Body of pancreas (tissue), 4 donors: ENCODE measurements at places on chromosomes 7 and 10. TPM values are rescaled to one million over a fixed set of nuclear protein-coding genes. Genes with fewer than 3 reads are reported as not detected.
A peak's percentile ranks its signal among the peaks of the same experiment; 100 is the strongest.

TMEM225B gene
- total RNA-seq: 0.52 TPM

LIPM gene
- not detected for total RNA-seq

GRM3 gene
- not detected for total RNA-seq

TRIM50 gene
- total RNA-seq: 22.3 TPM

ADAMTS14 gene
- 0.33 TPM for total RNA-seq

PAPOLB gene
- total RNA-seq: not detected

LAMB4 gene
- total RNA-seq: 2.0 TPM

ACTL6B gene
- total RNA-seq: 0.52 TPM

GHRHR gene
- total RNA-seq: not detected

CFAP69 gene
- 26.4 TPM for total RNA-seq

CALML3 gene
- not detected for total RNA-seq

MUC12 gene
- total RNA-seq: not detected

NEUROD6 gene
- not detected for total RNA-seq

MAT1A gene
- total RNA-seq: 11.9 TPM

MRLN gene
- not detected for total RNA-seq

INHBA gene
- 0.52 TPM for total RNA-seq

C10orf95 gene
- 0.66 TPM for total RNA-seq

CCDC71L gene
- total RNA-seq: 8.6 TPM

ATOH7 gene
- total RNA-seq: not detected

TMEM236 gene
- 0.52 TPM for total RNA-seq

DNA sequence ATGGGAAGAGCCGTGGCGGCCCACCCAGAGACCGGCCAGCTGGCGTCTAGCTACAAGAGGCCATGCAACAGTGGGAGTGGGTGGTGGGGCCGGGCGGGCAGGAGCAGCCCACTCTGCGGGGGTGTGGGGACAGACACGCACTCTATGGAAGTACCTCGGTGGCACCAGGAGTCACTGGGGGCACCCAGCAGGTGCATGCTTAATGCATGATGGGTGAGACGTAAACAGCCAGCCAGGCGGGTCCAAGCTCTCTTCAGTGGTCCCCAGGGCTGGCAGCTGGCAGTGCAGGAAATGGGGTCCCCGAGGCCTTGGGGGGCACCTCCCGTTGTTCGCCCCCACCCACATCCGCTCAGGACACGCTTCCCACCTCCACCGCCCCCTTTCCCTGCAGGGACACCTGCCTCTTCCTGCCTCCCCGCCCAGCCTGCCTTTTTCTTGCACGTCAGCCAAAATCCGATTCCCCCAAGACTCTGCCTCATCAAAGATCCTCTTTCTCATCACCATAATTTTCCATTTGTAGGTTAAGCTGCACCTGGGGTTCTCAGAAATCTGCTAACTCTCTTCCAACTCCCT is 22.6 kb upstream of the PSMG3 start:
- DNase-seq: no peak

GRCh38 chr10:60236869-60237524 is 152.7 kb downstream of the ANK3 start:
- DNase-seq: no peak

- DNase-seq: peak; percentile 21
Measured at GRCh38 chr10:51368943-51369342, 294.7 kb downstream of the PRKG1 start.

DNA sequence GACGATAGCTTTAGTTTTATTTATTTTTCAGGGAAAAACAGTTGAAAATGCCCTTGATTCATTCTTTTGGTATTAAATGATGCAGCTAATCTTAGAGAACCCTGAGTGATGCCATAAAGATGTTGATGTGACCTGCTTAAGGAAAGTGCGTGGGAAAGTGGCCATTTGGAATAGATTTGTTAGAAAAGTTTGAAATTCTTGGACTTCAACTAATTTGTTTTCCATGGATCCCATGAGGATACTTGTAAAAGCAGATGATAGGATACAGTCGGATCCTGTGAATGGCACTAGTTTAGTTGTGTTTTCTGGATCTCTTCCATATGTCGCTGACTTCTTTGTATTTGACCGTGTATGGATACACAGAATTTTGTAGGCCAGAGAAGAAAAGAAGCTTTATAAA is 69.0 kb downstream of the SEPTIN7 start:
- DNase-seq: no peak

GRCh38 chr7:138900035-138900828 is 81.0 kb downstream of the KIAA1549 start:
- no peak for DNase-seq

DNA sequence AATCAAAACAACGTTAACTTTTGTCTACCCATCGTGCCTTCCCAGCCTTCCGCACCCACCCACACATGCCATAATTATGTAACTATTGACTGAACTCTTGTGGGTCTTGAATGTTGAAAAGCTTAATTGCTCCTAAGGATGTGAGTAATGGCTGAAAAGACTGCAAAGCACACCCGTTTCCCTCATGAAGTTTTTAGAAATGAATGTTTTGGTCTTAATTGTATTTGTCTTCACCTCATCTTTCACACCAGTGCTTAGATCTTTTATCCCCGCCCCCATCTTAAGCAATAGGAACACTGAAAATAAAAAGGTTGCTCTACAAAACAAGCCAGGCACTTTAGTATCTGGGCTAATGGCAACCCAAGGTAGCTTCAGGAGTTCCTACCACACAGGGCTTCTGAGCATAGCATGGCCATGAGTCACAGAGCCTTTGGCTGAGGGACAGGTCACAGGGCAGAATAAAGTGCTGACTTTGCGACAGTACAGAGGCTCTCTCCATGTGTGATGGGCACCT is 690.5 kb downstream of the PARD3 start:
- no peak for DNase-seq

DNA sequence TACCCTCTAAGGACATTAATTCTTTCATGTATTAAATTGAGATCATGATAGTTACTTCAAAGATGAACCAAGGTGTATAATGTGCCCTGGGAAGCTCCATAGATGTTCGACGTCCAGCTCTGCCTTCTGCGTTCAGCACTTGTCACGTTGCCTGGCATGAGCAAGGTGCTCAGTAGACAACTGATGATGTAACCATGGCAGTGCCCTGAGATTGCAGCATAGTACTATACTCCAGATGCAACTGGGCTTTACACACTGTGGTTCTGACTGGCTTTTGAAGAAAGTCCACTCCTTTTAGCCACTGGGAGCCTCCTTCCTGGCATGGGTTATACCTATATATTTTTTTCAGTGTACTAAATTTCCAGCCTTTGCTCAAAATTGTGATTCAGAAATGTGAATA is 355.8 kb upstream of the SORCS1 start:
- no peak for DNase-seq

DNA sequence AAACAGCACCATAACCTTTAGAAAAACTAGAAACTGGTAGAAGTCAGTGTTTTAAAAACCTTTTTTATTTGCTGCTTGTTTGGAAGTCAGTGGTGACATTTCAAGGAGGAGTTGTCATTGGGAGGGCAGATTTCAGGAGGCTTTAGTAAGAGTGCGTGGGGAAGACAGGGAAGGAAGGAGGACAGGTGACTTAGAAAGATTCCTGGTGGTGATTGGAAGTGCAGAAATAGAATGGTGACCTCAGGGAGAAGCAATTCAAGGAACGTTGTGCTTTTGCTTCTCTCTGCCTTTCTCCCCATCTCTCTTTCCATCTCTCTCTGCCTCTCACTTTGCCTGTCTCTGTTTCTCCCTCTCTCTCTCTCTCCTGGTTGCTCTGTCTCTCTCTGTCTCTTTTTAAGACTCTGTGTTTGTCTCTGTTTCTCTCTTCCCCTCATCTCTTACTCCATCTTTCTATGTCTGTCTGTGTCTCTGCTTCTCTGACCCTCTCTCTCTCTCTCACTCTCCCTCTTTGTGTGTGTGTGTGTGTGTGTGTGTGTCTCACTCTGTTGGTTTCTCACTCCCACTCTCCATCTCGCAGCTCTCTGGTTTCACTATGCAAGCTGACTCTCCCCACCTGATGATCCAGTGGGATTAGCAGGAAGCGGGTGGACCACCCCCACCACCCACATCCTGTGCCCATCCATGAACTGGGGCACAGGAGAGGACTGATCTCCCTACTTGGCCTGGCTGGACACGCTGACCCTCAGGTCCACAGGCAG is 10.9 kb upstream of the PFKP start:
- no peak for DNase-seq

- no peak for DNase-seq
Measured at GRCh38 chr7:108291791-108292440, 161.8 kb upstream of the LAMB4 start.

DNA sequence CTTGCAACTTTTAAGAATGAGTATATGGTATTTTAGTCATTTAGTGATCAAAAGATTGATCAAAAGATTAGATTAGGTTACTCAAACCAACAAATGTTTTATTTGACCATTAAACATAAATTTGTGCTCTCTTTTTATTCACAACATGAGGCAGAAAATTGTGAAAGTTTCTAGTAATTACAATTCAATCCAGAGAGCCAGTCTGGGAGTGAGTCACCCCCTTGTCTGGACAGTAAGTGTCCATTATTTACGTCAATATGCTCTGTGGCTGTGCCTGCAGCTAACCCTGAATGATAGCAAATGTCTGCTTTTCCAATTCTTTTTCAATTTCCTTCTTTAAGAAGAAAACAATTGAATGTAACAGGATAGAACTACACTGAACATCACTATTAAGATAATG is 27.9 kb downstream of the GNG11 start:
- no peak for DNase-seq

DNA sequence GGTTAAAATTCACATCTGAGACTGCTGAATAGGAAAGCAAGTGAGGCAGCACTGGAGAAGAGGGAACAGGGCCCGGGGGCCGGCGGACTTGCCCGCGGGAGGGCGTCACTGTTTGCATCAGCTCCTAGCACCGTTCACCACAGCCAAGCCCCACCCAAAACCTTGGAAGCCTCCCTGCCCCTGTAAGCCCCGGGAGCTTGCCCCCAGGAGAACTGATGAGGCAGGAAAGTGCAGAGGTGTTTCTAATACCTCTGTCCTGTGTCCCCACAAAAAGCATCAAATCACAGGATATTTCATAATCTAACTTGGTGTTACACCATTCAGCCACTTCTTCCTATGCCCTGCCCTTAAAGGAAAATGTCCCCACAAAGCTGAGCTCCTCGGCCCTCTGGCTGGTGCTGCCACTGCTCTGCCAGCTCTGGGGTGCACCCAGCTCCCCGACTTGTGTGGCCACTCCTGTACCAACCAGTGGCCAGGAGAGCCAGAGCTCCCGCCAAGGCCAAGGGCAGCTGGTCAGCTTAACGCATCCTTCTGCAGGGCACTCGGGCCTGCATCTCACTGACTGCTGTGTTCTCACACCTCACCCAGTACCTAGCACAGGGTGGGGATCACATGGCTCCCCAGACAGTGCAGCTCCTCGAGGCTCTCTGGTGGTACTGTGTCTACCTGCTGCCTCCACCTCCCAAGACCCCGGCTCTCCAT is 47.3 kb upstream of the CNPY1 start:
- DNase-seq: no peak

DNA sequence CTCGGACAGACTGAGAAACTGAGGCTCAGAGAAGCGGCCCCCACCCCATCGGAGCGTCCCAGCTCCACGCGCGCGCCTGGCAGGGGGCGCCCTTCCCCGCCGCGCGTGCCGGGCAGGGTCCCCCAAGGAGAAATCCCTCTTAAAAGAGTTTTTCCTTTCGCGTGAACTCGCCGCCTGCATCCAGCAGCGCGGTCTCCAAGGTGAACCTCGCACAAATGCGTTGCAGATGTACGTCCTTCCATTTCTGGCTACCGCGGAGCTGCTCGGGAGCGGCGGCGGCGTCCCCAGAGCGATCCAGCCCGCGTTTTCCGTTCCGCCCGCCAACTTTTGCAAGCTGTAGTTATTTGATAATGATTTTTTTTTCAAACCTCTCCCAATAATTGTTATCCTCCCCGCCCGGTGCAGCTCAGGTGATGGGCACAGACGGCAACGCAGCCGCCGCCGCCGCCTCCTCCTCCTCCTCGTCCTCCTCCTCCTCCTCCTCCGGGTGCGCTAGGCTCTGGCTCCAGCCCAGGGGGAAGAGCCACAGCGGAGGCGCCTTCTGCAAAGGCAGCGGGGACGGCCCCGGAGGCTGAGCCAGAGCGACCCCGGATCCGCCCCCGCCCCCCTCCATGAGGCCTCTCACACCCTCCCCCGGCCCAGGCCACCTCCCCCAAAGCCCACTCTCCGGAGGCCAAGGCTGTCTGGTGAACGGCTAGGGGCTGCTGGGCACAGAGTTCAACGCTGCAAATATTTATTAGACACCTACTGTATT is 74.0 kb upstream of the CUX1 start:
- DNase-seq: peak; percentile 59

GRCh38 chr10:35979116-35979515 is 337.0 kb upstream of the FZD8 start:
- DNase-seq: no peak

DNA sequence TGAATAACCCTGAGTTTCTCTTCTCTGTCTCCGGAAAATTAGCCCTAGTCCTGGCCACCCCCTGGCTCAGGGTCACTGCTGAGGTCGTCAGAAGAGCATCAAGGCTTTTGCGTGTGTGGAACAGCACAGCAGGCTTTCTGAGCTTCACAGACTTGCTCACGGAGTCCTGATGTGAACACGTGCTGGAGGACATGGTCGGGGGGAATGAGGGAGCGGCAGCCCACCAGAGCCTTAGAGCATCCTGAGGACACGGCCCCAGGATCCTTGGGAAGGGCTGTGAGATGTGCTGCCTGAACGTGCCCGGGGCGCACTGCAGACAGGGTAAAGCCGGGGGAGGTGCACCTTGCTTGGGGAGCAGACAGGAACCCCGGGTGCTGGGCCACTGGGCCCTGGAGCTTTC is 28.8 kb downstream of the TMEM120A start:
- no peak for DNase-seq

DNA sequence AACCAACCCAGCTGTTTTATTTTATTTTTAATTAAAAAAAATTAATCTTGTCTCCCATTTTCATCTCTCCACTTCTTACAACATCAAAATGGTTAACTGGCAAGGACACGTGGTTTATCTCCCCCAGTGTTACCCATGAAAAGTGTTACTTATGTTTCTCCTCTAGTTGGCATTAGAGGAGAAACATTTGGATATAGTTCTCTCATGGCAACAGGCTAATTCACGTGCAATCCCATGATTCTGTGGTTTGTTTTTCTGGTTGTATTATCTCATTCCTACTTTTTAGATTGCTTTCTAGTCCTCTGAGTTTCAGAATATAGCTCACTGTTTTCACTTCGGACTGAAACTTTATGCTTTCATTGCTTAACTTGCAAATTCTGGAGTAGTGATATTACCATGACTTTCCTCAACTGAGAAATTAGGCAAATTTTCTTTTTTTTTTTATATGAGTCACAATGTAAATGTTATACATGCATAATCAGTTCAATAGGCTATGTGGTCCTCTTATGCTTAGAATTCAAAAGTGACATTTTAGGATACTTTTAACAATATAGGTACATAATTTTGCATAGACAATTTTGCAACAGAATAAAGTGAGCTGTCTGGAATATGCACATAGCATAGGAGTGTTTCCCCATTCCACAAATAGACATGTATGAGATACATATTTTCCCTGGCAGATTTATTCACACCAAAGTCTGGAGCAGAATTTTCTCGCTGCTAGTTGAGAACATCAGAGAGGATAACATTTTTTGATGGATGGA is 43.0 kb downstream of the LHFPL3 start:
- no peak for DNase-seq

- DNase-seq: no peak
Measured at GRCh38 chr10:119575506-119575905, 21.3 kb downstream of the TIAL1 start.

- DNase-seq: no peak
Measured at GRCh38 chr10:24394461-24395190, 185.7 kb downstream of the KIAA1217 start.

- no peak for DNase-seq
Measured at GRCh38 chr10:110492069-110492822, 5.5 kb upstream of the DUSP5 start.

GRCh38 chr10:93775356-93775755 is 17.6 kb downstream of the LGI1 start:
- no peak for DNase-seq
